ENCODE measurements at places on chromosomes 5 and 9.

DNA sequence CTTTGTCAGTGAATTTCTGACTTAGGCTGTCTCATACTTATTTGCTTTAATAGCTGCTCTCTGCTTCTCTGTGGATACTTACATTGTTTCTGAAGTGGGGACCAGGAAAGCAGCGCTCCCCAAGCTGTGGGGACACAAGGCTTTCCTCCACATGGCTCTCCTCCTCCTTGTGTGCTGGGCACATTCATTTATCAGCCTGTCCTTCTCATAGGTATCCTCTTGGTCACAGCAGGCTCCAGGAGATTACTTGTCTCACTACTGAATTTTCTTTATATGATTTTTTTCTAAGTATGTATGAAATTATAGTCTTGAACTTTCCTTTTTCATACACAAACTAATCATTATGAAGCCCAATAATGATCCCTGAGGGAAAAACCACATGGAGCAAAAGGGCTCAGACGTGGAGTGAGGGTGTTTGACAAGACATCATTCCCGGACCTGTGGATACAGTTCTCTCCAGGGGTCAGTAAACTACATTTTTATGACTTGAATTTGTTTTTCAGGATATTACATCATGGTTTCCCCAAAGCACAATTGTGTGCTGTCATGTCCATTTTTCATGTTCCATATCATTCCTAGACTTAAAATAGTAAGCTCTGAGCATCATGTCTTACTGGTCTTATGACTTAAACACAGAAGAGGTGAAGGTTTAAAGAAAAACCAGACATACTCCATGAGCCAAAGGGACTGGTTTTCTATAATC, 234.5 kb downstream of the PCSK1 start:
- DNase-seq, result peak; percentile 78

DNA sequence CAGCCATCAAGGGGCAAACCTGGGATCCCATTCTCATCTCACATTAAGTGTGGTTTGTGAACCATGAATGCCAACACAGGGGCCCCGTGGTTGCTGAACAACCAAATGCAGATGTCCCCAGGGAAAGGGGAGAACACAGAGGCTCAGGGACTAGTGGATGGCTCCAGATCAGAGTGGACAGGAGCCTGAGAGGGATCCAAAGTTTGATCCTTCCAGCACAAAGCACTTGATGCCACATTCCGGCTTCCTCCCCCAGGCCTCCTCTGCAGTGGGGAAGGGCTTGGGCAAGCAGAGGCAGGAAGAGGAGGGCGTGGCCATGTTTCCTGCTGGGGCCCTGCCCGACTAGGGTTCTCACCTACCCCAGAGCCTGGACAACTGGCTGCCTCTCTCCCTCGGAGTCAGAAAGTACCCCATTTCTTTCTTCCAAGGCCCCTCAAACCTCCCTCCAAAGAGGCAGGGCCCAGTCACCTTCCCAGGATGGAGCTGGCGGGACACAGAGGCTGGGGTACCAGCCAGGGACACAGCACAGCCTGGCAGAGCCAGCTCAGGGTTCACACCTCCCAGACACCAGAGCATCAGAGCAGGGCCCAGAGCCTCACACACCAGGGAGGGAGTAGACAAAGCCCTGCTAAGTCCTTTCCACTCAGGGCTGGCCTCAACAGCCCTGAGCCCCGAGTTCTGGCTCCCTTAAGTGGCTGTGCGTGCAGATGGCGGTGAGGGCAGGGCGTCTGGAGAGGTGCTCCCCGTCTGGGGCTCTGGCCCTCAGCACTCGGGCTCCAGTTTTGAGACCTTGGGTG, 4.3 kb upstream of the RNF44 start:
- DNase-seq, result peak; percentile 29

DNA sequence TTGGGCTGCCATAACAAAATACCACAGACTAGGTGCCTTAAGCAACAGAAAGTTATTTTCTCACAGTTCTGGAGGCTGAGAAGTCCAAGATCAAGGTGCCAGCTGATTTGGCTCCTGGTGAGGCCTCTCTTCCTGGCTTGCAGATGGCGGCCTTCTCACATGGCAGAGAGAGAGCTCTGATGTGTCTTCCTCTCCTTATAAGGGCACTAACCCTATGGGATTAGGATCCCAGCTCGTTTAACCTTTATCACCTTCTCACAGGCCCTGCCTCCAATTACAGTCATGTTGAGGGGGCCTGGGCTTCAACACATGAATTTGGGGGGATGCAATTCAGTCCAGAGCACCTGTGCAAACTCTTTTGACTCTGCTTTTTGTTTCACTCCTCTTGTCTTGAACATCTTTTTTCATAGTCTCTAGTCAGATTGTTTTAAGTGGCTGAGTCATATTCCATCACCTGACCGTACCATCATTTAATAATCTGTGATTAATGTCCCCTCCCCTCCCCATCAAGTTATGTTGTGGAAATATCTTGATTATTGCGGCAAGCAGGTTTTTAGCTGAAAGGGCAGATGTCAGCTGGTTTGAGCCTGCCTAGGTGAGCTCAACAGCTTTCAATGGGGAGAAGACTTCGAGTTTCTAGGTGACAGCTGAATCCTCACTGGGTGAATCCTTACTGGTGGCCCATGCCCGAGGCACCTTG, 61.8 kb downstream of the NDFIP1 start:
- no peak for DNase-seq

DNA sequence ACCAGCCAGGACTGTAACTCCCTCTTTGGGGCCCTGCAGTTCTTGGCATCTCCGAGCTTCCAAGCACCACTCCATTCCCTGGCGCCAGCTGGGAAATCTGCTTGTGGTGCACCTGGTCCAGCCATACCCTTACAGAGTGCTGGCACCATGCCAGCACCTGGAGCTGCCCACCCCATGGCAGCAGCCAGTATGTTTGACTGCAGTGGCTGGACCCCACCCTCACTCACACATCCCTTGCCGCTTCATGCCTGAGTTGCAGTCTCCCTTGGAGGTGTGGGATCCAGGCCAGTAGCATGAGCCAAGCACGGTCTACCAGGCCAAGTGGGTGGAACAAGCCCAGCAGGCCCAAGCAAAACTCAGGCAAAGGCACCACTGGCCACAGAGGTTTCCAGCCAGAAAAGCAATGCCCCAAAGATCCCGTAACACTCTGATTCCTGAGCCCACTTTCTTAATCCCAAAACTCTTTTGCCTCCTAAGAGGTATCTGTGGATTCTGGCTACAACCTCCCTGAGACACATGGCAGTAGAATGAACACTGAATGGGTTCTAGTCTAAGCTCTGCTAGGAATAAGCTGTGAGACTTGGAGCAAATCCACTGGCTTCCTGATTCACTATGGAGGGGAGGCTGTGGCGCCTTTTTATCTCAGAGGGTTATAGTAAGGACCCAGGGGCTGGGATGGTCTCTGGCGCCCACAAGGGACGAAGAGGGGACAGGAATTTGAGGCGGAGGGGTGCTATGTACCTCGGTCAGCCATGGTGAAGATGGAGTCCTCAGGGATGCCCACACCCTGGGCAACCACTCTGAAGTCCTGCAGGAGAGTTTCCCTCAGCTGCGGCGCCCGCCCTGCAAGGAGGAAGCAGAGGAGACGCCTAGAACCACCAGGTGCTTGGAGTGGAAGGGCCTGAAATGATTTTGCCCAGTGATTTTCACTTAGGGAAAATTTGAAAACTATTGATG, 5.6 kb downstream of the AMBP start:
- DNase-seq, result no peak

DNA sequence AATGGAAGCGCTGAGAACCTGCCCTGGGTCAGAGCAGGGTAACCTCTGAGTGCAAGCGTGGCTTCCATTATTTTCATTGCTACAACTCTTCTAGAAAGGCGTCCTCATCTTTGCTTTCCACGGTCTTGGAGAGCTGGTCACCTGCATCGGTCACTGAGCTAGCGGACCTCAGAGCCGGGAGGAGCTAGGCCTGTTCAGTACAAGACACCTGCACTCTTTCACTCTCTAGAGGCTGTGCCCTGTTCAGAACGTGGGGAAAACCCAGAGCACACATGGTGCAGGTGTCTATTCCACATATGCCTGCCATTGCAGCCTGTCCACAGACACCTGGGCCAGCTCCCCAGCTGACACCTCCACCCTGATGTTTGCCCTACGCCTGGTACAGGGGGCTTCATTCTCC, 147.8 kb upstream of the IRX2 start:
- no peak for DNase-seq

Measured in fibroblast of skin of scalp (primary cell).